ENCODE measurements at places on chromosomes 4 and X. TPM values are rescaled to one million over a fixed set of nuclear protein-coding genes. Genes with fewer than 3 reads are reported as not detected.

UGT2B10 gene
- not detected for total RNA-seq

CNOT6L gene
- total RNA-seq: 25.2 TPM

SH3BP2 gene
- 10.5 TPM for total RNA-seq

TLR6 gene
- total RNA-seq: 0.50 TPM

GAGE1 gene
- total RNA-seq: not detected
